ENCODE measurements at places on chromosomes 1 and 21. TPM values are rescaled to one million over a fixed set of nuclear protein-coding genes. Genes with fewer than 3 reads are reported as not detected.

Gene ANKRD34A
- polyA plus RNA-seq: 10.7 TPM

Gene PDZK1
- polyA plus RNA-seq: 5.2 TPM

Gene RIMKLA
- polyA plus RNA-seq: 4.9 TPM

Gene KCNJ15
- not detected for polyA plus RNA-seq

Gene MAP3K21
- 1.8 TPM for polyA plus RNA-seq

Gene SLC44A3
- polyA plus RNA-seq: 10.3 TPM

Gene PTPRC
- polyA plus RNA-seq: 1.3 TPM

Gene S100A3
- not detected for polyA plus RNA-seq

Gene KRTAP19-1
- not detected for polyA plus RNA-seq

All from Purkinje cell (primary cell).